ENCODE measurements at places on chromosomes 5 and 9. TPM values are rescaled to one million over a fixed set of nuclear protein-coding genes. Genes with fewer than 3 reads are reported as not detected.

- H3K27me3 ChIP-seq = no peaks in the 10 kb centered on the region
- no peaks in the 10 kb centered on the region for H3K36me3 ChIP-seq
- H3K4me3 ChIP-seq = no peak overlapping the region
- no peaks in the 10 kb centered on the region for H3K4me1 ChIP-seq
Observed at GRCh38 chr9:76161541-76161940, 232.7 kb downstream of the RFK start.

DNA sequence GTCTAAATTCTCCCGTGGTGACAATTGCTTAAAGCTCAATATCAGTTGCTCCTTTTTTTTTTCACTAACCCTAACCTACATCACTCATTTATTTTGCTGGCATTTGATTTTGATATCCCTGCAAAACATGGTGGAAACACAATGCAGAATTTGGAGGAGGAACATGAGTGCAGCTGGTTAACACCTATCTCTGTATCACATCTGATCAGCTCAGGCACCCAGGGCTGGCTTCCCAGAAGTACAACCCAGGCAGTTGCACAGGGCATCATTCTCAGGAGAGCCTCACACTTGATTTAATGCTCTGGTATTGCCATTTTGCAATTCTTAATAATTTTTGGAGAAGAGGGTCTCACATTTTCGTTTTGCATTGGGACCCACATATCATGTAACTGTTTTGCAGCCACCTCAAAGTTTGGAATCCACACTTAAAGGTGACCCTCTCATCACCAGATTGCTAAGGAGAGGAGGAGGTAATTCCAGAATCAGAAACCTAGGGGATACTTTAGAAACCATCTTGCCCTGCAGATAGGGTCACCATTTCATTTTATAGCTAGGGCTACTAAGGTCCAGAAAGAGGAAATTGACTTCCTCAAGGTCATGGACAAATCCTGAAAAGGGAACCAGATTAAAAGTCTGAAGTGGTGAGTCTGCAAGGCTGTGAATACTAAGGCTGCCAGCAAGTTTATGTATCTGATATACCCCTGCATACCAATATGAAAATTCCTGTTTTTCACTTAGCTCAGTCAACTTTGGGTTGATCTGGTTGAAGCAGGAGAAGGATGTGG lies 19.3 kb upstream of the ADAM19 start:
- H3K27me3 ChIP-seq = no peaks in the 10 kb centered on the region
- H3K36me3 ChIP-seq = no peaks in the 10 kb centered on the region
- no peak for DNase-seq
- H3K27ac ChIP-seq = no peak overlapping the region

The BTNL8 gene
- 0.48 TPM for total RNA-seq

The FOXD4L6 gene
- total RNA-seq = 0.13 TPM
